ENCODE measurements at places on chromosomes 2 and 18.
A peak's percentile ranks its signal among the peaks of the same experiment; 100 is the strongest.

- no peak for DNase-seq
Measured at GRCh38 chr2:227058888-227059399, 105.1 kb downstream of the COL4A4 start.

DNA sequence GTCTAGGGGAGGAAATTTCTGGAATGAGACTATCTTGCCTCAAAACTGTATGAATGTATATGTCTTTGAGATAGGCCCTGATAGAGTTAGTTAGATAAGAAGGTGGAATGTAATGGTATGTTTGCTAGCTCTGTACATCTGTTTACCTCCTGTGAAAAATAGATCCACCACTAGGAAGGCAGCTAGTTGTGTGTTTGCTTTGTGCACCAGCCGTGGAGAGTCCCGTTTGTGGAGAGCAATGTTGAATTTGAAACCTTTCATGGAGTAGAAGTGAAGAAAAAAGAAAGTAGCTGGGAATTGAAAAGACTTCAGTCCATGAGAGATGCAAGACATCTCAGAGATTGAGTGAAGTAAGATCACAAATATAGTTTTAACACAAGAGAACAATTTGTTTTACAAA lies 25.4 kb downstream of the ASXL3 start:
- DNase-seq, result peak; percentile 52

GRCh38 chr2:44553456-44553855 lies 191.7 kb downstream of the CAMKMT start:
- DNase-seq, result no peak

DNA sequence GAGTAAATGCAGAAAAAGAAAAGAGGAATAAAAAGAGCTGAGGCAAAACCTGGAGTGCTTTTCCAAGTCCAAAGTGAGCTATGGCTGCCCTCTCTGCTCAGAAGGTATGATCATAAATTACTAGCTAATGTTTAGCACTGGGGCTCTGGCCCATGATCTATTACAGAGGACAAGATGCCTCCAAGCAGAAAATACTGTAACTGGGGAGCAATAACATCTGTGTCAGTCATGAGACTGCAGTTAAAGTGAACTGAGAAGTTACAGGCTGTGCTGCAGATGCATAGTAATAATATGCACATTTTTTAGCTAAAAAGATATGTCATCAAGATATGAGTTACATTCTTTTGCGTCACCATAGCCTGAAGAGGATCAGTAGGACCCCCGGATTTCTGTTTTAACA lies 209.4 kb upstream of the RBBP8 start:
- DNase-seq, result no peak

DNA sequence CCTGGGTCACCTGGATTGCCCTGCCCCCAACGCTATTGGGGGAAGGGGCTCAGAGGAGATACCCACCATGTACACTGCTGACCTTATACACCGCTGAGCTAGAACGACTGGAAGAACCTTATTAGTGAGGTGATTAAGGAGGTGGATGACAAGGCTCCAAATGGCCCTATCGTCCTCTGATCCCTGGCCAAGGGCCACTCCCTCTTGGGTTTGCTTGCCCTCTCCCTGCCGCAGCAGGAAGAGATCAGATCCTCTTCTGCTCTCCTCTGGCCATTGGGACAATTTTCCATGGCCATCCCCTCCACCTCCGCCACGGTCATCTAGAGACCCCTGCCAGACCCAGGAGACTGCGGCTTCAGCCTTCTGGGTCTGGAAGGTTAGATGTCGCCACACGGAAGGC lies 1.2 kb downstream of the ZNF514 start:
- no peak for DNase-seq

- DNase-seq, result no peak
Measured at GRCh38 chr2:101982495-101983029, 9.2 kb upstream of the IL1R2 start.

DNA sequence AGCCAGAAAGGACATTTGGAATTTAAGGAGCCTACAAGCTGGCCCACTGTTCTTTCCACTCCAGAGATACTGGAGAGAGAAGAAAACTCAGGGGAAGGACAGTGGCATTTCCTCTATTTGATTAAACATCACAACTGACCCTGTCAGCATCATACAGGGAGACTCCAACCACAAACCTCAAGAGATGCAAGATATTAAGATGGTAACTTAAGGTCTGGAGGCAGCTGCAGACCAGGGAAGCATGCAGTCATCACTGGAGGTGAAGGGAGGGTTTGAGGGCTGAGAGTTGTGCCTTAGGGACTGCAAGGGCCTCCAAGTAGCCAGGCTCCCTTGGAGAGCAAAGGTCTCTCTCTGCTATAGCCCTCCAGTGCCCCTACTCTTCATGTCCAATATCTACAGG lies 67.4 kb downstream of the RNF152 start:
- DNase-seq, result no peak

- DNase-seq, result peak; percentile 42
Measured at GRCh38 chr18:45449418-45450227, 165.7 kb upstream of the SLC14A2 start.

DNA sequence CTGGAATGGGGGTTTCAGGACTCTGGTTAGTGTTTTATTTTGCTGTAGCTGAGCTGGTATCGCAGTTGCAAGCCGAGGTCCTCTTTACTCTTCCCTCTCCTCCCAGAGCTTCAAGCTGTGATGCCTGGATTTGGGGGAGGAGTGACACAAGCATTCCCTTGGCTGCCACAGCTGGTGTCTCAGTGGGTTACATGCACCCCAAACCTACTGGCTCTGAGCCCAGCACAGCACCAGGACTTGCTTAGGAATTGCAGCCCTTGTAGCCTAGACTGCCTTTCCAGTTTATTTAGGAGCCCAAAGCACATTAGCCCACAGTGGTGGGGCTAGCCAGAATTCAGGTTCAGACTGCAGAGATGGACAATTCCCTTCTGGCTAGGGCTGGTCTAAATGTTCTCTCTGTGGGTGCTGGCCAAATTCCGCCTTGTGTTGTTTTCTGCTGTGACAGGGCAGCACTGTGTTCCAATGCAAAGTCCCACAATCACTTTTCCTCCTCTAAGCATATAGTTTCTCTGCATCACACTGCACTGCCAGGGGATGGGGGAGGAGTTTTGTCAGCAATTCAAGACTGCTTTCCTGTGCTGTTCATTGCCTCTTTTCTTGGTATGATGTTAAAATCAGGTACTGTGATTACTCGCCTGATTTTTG lies 122.8 kb downstream of the SLC4A10 start:
- no peak for DNase-seq

GRCh38 chr2:101007415-101008345 lies 5.6 kb downstream of the RPL31 start:
- no peak for DNase-seq

DNA sequence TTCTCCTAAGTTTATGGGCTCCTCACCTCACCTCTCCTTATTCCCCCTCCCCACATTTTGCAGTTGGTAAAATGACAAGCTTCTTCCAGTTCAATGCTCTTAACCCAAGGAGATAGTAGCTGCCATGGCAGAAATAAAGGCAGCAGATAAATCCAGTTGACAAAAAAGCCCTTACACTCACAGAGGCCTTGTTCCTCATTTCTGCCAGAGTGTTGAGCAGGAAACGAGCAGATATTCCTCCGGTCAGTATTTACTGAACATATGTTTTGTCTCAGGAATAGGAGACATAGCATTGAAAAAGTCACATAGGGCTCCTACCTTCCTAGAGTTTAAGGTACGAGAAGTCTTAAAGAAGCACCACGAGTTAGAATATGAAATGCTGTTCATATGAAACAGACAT lies 493.7 kb upstream of the TNP1 start:
- no peak for DNase-seq

- DNase-seq, result no peak
Measured at GRCh38 chr2:119402106-119402505, 29.5 kb upstream of the TMEM37 start.
